CD4-positive, CD25-positive, alpha-beta regulatory T cell (primary cell): ENCODE measurements at places on chromosomes 1 and 21. TPM values are rescaled to one million over a fixed set of nuclear protein-coding genes. Genes with fewer than 3 reads are reported as not detected.

The CFHR2 gene
- not detected for total RNA-seq

The C1orf167 gene
- total RNA-seq: not detected

The FMOD gene
- not detected for total RNA-seq

The CA14 gene
- total RNA-seq: not detected

The SLAMF7 gene
- 0.76 TPM for total RNA-seq

DNA sequence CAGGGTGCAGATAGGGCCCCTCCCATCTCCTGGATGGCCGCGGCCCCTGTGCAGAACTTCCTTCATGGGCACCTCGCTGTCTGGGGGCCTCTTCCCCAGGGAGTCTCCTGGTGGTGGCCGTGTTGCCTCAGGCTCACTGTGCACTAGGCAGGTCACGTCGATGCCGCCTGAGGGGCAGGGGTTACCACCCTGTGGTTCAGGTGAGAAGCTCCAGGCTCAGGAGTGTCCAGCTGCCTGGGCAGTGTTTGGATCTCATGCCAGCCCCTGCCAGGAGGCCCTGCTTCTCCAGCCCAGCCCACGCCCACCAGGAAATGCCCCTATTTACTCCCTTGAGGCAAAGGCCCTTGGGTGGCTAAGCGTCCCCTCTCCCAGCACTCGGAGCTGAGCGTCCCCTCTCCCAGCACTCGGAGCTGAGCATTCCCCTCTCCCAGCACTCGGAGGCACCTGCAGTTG, 2.1 kb downstream of the ITGB2 start:
- no peak overlapping the region for H3K4me3 ChIP-seq
- peaks cover 93% of the 10 kb centered on the region for H3K4me1 ChIP-seq
- H3K36me3 ChIP-seq: peaks cover 18% of the 10 kb centered on the region

- no peak for DNase-seq
- H3K4me3 ChIP-seq: no peak overlapping the region
- no peaks in the 10 kb centered on the region for H3K36me3 ChIP-seq
- H3K27ac ChIP-seq: no peak overlapping the region
- no peaks in the 10 kb centered on the region for H3K4me1 ChIP-seq
- H3K27me3 ChIP-seq: no peaks in the 10 kb centered on the region
These were observed 43.3 kb downstream of the PAX7 start for GRCh38 chr1:18673976-18674375.

DNA sequence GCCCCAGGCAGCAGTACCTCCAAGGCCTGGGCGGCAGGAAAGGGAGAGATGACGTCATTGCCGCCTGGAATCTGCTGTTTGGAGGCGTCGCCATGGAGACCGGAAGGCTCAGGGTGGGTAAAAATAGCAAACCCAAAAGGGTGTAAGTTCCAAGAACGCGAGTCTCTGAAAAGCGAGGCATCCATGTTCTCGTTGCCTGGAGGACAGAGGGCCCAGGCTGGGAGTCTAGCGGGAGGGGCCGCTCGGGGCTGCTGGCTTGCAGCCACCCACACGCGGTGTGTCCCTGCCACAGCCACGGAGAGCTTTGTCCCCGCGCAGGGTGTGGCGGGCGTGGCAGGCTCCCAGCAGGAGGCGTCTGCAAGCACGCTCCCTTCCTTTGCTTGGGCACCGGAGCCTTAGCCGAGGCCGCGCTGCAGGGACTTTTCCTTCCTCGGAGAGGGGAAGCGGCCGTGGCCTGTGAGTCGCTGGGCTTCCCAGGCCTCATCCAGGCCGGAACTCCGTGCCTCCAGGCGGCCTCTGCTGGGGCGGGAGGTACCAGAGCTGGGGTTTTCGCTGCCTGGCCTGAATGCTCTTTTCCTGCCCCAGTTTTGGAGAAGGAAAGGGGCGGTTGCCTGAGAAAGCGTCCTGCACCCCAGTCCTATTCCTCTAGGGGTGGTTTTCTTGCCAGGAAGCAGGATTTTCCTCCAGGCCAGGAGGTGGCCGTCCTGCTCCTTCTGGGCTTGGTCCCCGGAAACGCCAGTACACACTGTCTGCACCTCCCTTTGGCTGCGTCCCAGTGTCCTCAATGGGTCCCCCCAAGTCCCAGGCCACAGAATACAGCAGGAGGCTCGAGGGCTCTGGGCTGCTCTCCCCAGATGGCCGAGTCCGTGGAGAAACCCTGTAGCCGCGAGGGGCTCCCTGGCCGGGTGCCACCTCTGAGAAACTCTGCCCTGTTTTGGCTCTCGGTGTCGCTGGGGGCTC, 15.3 kb upstream of the SKI start:
- H3K27me3 ChIP-seq: no peaks in the 10 kb centered on the region
- no peak overlapping the region for H3K27ac ChIP-seq
- peaks cover 15% of the 10 kb centered on the region for H3K4me1 ChIP-seq
- H3K36me3 ChIP-seq: no peaks in the 10 kb centered on the region
- H3K4me3 ChIP-seq: no peak overlapping the region

DNA sequence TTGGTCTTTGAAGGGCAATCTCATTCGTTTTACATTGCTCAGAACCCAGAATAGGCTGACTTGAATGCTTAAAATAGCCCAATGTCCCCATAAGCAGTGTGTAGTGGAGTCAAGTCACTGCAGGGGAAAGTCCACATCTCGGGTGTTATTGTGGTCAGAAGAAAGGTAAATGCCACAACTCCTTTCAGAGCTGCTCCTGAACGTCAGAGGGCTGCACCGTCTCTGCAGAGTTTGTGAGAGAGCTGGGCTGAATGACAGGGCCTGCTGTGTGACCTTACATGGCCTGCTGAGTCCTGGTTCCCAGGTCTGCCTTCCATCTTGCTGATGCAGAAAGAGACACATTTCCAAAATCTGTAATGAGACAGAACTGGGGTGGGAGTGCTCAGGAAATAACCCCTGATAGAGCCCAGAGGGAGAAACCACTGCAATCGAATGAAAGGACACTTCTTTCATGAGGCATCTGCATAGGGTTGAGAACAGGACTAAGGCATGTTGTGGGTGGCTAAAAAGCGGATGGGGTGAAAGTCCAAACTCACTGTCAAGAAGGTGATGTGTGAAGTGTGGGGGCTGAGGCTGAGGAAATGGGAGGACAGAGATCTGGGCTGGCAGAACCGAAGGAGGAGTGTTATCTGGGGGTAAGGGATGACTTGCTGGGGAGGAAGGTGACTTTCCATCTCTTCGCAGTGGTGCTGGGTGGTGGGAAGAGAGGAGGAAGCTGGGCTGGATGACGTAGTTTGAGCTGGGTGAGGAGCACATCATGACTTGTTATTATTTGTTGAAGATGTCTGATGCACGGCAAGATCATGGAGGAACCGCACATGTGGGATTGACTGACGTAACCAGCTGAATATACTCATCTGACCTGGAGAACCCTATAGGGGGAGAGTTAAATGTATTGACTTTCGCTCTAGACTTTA, 33.7 kb downstream of the XCL2 start:
- H3K4me1 ChIP-seq: peaks cover 20% of the 10 kb centered on the region
- no peak overlapping the region for H3K4me3 ChIP-seq
- H3K36me3 ChIP-seq: no peaks in the 10 kb centered on the region

- no peak for DNase-seq
- H3K27me3 ChIP-seq: peaks cover 3% of the 10 kb centered on the region
- peak within 1 kb of the TSS; percentile 86 for H3K4me3 ChIP-seq
- H3K36me3 ChIP-seq: peaks cover 5% of the 10 kb centered on the region
These were observed at the start of the genes LEPR and LEPROT for GRCh38 chr1:65420590-65421350. Gene LEPR (plus strand): TSS chr1:65420668. CDS start chr1:65565566, 144,898 bp downstream. Gene LEPROT (plus strand): TSS chr1:65420668. CDS start chr1:65420725, 57 bp downstream.
